RWPE1 (cell line): ENCODE measurements at places on chromosomes 2 and 18.

DNA sequence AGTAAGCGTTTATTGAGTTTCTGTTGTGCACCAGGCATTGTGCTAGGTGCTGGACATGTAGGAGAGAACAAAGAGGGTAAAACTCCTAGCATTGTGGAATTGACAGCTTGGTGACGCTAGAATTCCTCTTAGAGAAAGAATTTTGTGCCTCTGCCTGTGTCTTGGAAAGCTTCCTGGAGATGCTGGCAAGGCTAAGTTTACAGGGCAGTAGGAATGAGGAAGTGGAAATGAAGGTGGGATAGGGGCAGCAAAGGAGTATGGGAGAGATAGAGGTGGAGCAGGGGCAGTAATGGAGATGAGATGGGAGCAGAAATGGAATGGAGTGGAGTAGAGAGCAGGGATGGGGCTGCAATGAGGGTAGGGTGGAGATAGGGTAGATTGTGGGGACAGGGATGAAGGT is 29.8 kb downstream of the GPR39 start:
- DNase-seq, result no peak

GRCh38 chr18:70452501-70452900 is 163.7 kb downstream of the SOCS6 start:
- DNase-seq, result no peak

- no peak for DNase-seq
Measured at GRCh38 chr2:127140538-127140937, 33.6 kb upstream of the BIN1 start.

GRCh38 chr2:26805241-26805676 is 19.4 kb downstream of the CENPA start:
- peak; percentile 80 for DNase-seq

GRCh38 chr2:75134860-75135259 is 64.5 kb downstream of the TACR1 start:
- DNase-seq, result no peak

DNA sequence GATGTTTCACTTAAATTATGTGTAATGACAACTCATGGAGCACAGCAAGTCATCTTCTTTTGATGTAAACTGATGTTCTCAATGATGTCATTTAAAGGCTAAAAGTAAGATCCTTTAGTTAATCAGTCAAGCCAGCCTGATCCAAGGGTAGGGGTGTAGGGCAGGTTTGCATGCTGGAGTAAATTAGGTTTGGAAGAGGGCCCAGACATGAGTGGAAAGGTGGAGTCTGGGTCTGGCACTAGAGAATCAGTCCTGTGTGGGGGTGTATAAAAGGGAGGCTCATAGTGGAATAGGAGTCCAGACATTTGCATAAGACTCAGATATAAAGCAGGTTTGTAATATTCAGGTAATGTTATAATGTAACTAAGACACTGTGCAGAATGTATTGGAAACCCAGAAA is 88.8 kb upstream of the NYAP2 start:
- DNase-seq, result no peak

DNA sequence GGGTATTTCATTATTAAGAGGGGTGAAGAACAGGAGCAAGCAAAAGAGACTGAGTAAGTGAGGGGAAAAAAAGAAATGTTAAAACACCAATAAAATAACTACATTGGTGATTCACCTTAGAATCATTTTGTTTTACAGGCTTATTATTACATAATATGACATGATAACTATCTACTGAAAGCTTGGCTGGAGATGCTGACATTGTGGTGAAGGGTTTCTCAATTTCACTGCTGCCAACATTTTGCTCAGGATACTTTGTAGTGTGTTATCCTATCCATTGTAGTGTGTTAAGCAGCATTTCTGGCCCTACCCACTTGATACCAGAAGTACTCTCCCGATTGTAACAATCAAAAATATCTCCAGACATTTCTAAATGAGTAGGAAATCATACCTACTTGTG is 1564.6 kb upstream of the NXPH2 start:
- DNase-seq, result peak; percentile 7

DNA sequence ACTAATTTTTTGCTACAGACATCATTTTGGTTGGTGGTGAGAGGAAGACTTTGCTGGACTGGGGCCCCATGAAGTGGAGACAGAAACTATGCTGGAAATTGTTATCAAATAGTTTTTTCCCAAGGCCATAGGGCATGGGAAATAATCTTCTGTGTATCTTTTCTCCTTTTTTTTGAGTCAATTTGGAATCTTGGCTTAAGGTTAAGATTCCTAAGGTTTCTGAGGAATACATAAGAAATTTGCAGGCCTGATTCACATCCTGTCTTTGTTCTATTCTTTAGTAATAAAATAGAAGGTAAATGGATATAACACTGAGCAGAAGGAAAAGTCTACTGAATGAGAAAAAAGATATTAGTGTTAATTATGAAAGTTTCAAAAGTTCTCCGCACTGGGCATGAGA is 16.6 kb downstream of the SMC6 start:
- DNase-seq, result no peak

GRCh38 chr2:119711352-119711751 is 32.4 kb downstream of the TMEM177 start:
- DNase-seq, result no peak

GRCh38 chr18:53534695-53535094 is 689.8 kb downstream of the MBD2 start:
- no peak for DNase-seq

DNA sequence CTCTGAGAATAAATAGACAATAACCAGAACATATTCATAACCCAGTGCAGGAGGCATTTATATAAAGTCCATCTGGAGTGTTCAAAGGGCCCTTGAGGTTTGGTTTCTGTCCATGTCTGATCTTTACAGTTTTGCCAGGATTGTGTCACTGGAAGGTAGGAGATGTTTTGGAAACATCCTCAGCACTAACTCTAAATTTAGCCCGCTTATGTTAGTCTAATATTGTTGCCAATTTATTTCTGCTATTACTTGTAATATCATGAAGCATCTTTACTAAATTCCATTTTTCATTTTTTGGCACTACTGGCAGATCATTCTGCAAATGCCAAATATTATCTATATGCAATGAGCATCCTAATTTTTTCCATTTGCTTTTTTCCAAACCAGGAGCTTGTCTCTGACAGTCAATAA is 22.4 kb upstream of the REV1 start:
- DNase-seq, result no peak

- no peak for DNase-seq
Measured at GRCh38 chr2:152602750-152603149, 114.5 kb downstream of the PRPF40A start.
